ENCODE measurements at places on chromosomes 16 and 17.

DNA sequence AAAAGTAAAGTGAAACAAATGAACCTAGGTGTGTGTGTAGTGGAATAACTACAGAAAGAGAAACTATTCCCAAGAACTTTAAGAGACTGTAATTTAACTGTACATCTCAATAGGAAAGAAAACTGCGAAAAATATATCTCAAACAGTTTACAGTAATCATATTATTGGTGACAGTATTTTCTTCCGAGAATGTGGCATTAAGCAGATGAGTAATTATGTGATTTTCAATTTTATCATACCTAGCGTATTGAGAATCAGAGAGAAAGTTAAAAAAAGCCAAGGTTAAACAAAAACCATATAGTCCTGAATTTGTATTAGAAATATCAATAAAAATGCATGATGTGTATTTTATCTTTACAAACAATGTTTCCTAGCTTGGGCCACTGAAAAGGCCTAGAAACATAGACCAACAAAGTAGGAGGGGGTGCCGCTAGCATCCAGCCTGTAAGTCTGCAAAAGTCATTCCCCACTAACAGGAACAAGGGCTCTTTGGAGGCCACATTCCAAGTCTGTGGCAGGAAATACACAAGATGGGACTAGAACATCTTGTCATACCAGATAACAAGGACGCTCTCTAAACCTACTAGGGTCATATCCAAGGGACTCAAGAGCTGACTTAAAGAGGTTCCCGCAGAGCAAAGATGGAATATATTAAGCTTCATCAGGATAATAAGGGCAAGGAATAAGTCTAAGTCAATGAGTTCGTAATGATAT lies 20.5 kb downstream of the RNF157 start:
- DNase-seq, result no peak

DNA sequence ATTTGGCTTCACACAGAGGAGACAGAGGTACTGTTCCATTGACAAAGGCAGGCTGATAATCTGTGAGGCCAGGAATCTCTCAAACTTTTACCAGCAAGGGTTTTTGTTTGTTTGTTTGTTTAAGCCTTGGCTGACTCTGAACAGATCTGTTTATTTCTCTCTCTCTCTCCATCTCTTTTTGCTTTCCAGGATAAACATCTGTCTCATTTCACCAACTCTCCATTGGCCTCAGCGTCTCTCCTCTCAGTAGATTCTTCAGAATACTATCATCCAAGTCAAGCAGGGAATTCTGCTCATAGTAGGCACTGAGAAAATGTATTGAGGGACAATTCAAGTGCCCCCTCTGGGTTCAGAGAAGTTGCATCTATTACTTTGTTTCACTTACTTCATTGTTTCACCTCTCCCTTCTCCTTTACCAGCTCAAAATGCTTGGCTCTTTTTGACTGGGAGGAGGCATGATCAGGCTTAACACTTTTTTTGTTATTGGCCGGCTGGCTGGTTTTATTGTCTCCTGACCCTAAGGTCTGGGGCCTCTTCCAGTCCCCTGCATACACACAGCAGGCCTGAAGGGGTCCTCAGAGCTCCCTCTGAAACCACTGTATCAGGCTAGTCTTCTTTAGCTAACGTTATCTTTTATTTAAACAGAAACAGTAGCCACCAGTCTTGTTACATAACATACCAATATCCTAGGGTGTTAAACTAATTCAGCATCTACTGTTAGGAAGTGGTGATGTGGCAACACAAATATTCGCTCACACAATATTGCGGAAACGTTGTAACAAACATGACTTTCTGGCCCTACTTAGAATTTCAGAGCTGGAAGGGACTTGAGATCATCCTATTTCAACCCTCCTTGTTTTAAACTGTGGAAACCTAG lies 2.0 kb upstream of the YPEL2 start:
- peak; percentile 33 for DNase-seq

GRCh38 chr16:8623634-8624033 lies 2.1 kb downstream of the METTL22 start:
- DNase-seq, result no peak

DNA sequence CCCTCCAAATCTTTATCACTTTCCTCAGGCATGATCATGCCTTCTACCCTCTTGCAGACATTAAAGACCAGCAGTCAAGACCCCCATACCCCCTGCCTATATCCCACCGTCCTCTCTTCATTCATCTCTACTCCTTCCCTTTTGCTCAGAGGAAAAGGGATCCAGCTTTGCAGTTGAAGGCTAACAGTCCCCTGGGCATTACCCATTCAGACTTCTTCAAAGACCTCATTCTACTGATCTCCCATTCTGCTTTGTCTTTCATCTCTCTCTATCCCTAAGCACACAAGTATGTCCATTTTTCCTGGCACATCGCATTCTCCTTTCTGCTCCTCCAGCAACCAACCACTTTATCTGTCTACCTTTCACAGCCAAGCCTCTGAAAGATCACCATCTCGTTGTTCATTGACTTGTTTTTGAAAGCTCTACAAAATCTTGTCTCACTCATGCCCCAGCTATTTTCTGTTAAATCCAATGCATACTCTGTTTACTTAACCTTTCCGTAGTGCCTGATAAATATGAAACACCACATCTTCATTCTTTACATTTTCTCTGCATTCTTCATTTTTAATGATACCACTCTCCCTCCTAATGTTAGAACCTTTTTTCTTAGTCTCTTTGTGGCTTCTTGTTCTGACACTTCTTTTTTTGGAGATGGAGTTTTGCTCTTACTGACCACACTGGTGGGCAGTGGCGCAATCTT lies 14.1 kb upstream of the LCMT1 start:
- no peak for DNase-seq

GRCh38 chr16:71961066-71962039 lies 38.8 kb downstream of the PKD1L3 start:
- peak; percentile 72 for DNase-seq

DNA sequence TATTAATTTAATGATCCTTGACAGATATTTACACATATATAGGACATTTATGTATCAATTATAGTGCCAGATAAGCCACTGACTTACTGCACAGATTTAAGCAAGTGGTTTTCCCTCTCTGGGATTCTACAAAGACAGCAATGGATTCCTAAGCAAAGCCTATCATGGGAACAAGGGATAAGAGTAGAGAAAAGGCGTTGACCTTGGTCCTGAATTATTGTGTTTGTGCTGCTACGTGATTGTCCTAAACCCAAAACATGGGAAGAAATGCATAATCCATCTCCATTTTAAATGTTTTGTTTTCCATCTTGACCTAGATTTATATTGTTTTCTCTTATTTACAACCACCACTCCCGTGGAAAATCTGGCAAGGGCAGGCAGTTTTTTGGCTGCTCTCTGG lies 14.0 kb downstream of the SLFN11 start:
- DNase-seq, result no peak

DNA sequence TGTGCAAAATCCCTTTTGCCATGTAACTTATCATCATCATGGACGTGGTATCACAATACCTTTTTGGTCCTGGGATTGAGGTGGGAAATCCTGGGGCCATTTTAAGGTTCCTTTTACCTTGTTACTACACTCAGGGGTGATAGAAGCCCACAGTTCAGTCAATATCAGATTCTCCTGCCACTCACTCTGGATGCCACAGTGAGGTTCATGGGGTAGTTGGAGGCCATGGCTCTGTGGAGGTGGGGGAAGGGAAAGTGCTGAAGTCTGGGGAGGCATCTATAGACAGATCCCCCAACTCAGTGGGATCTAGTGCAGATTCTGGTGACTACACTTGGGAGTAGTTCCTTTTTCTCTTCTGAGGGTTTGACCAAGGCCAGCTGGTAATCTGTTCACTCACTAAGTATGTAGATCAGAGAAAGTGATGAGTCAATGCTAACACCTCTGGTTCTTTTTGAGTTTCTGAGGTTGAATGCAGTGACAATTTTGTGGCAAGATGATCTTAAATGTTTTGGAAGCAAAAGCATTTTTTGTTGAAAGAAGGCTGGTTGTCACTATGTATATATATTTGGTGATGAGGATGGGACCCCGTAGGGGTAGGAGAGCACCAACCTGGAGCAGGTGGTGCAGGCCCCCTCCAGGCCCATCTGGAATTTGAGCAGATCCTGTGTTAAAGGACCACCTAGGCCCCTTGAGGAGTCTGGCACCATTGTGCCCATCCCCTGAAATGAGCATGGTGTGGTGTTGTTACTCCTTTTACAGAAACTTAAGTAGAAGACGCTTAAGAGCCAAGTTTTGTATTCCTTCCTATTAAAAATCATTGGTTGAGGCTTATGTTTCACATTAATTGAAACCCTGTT lies 18.8 kb upstream of the IRF8 start:
- DNase-seq, result no peak

- DNase-seq, result no peak
These were observed 80.0 kb downstream of the CCDC182 start for GRCh38 chr17:57665128-57665527.

DNA sequence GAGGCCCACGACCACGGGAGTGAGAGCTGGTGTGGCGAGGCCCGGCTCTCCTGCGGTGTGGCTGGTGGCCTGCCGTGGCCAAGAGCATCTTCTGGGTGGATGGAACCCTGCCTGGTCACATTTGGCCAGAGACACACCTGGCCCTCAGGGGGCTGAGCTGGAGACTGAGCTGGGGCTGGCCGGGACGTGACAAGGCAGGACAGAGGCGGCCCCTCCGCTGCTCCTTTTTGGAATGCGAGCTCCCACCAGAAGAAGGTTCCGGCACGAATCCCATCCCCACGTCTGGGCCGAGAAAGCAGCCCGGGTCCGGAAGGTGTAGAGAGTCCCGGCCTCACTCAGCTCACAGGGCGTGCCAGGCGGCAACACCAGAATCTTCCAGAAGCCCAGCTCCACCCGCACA lies 26.0 kb upstream of the CHMP6 start:
- DNase-seq, result no peak

- DNase-seq, result no peak
These were observed 304.7 kb downstream of the CA10 start for GRCh38 chr17:51853857-51854256.

DNA sequence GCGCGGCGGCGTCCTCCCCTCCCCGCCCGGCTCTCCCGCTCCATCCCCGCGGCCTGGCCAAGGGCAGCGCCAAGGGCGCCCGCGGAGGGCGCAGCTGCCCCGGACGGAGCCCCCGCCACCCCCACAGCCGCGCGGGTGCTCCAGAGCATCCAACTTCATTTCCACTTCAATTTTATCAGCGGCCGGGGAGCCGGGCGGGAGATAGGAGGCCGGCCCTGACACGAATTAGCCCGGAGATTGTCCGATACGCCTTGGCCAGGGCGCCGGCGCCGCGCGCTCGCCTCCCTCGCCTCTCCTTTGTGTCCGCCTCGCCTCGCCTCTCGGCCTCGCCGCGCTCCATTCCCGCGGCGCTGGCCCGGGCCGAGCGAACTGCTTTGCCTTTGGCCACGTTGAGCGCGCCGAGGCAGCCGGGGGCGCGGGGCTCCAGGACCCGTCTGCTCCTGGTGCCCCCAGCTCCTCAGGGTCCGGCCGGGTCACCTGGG lies 129.1 kb upstream of the LHX1 start:
- DNase-seq, result no peak

GRCh38 chr17:49742166-49742638 lies 21.7 kb downstream of the FAM117A start:
- DNase-seq, result no peak

- no peak for DNase-seq
These were observed 62.4 kb upstream of the MED9 start for GRCh38 chr17:17414341-17414805.

DNA sequence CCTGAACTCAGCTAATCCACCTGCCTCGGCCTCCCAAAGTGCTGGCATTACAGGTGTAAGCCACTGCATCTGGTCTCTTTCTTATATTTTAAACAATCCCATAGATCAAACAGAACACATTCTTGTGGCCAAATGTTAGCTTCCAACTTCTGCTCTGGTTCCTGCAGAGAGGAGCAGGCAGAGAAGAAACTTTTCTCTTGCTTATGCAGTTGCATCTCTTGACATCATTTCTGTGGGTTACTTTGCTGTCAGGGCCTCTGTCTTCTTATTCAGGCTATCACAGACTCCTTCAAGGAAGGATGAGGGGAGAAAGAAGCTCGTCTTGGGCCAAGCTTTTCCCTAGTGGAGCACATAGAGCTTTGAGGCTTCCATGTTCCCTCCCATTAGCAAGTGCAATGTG lies 7.8 kb downstream of the HSD17B2 start:
- no peak for DNase-seq

GRCh38 chr16:68065716-68066305 lies 19.4 kb upstream of the NFATC3 start:
- DNase-seq, result no peak

GRCh38 chr16:85605051-85605911 lies 7.8 kb upstream of the GSE1 start:
- DNase-seq, result no peak

GRCh38 chr17:75731716-75732498 lies 10.6 kb downstream of the ITGB4 start:
- DNase-seq, result no peak

- no peak for DNase-seq
These were observed 862 bp downstream of the CLEC16A start for GRCh38 chr16:10945065-10945787.

- DNase-seq, result no peak
These were observed 28.8 kb downstream of the MGAT5B start for GRCh38 chr17:76897023-76897422.

- no peak for DNase-seq
These were observed 21.3 kb upstream of the CDH15 start for GRCh38 chr16:89150090-89150835.

- DNase-seq, result no peak
These were observed 25.1 kb downstream of the SLC7A5 start for GRCh38 chr16:87844120-87844733.

GRCh38 chr16:75203096-75203495 lies 3.9 kb downstream of the CTRB2 start:
- DNase-seq, result no peak

DNA sequence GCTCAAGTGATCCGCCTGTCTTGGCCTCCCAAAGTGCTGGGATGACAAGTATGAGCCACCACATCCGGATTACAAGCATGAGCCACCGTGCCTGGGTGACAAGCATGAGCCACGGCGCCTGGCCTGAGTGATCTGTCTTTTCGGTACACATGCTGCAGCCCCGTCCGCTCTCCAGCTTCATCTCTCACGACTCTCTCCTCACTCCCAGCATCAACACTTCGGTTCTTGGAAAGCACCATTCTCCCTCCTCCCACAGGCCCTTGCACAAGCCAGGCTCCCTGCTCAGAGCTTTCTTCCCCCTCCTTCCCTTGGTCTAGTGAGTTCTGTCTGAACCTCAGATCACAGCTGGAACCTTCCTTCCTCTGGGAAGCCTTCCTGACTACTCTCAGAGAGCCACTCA lies 6.5 kb upstream of the NCBP3 start:
- DNase-seq, result no peak

DNA sequence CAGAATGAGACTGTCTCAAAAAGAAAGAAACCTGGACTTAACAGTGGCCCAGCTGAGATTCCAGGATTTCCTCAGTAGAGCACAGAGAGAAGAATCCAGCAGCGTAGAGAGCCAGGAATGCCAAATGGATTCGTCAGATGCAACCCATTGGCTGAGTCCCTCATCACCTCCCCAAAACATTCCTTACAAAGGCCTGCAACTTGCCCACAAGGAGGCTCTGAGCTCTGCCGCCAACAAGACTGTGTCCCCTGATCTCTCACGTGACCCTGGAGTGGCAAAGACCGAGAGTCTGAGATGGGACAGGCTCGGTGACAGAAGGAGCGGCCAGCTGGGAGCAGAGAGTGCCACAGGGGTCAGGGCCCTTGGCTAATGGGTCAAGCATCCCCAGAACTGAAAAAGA lies 6.9 kb upstream of the CHMP6 start:
- DNase-seq, result no peak
